ENCODE measurements at places on chromosomes 12 and 14. TPM values are rescaled to one million over a fixed set of nuclear protein-coding genes. Genes with fewer than 3 reads are reported as not detected.

SAMD15 gene
- 1.4 TPM for polyA plus RNA-seq

NUBPL gene
- 6.6 TPM for polyA plus RNA-seq

DBX2 gene
- not detected for polyA plus RNA-seq

KLRC4 gene
- polyA plus RNA-seq: not detected

STAT2 gene
- 154 TPM for polyA plus RNA-seq

ADAM20 gene
- 0.13 TPM for polyA plus RNA-seq

ASCL1 gene
- polyA plus RNA-seq: not detected

TAS2R42 gene
- polyA plus RNA-seq: not detected

SOAT2 gene
- polyA plus RNA-seq: 0.34 TPM

HIGD1C gene
- polyA plus RNA-seq: not detected

SLC6A15 gene
- polyA plus RNA-seq: 0.01 TPM

DNA sequence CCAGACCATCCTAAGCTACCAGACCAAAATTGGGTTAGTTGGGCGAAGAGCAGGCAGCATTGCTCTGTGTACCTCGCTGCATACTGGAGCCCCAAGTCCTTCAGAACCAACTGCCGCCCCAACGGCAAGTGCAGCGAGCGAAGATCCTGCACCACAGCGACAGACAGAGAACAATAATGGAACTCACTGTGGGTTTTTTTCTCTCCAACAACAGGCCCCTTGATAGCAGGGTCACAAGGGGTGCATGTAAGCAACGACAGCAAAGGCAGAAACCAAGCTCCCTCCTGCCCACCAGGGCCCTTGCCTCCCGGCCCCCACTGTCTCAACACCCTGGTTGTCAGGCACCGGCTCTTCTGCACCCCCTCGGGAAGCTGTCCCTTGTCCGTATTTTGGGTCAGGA lies 39.0 kb downstream of the RNF34 start:
- DNase-seq: no peak

DNA sequence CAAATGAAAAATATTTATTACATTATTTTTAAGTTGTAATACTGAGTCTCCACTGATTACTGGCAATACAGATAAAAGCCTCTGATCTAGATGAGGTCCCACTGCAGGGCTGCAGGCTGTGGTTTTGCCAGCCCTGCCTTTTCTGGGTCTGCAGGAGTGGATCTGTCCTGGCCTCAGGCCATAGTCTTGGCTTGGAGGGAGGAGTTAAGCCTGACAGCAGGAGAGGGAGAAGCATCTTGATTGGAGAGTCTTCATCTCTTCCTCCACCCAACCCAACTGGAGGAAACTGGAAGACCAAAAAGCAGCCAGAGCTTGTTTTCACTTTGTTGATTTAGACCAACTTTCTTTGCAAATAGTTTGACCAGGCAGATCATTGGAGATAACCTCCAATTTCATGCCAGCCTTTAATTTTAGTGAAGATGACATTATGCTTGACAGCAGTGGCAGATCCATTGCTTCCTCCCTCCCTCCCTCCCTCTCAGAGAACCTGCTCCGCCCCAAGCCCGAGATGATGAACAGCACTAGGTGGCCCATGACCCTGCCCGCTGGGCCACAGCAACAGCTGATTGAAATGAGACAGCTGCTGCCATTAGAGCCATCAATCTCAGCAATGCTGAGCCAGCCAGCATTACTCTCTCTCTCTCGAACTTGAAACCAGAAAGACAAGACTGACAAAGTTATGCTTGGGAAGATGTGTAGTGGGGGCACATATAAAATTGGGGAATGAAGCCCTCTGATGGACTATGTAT lies 222.4 kb downstream of the GLT1D1 start:
- no peak for DNase-seq

GRCh38 chr12:119692410-119692809 lies 24.5 kb downstream of the PRKAB1 start:
- DNase-seq: no peak

DNA sequence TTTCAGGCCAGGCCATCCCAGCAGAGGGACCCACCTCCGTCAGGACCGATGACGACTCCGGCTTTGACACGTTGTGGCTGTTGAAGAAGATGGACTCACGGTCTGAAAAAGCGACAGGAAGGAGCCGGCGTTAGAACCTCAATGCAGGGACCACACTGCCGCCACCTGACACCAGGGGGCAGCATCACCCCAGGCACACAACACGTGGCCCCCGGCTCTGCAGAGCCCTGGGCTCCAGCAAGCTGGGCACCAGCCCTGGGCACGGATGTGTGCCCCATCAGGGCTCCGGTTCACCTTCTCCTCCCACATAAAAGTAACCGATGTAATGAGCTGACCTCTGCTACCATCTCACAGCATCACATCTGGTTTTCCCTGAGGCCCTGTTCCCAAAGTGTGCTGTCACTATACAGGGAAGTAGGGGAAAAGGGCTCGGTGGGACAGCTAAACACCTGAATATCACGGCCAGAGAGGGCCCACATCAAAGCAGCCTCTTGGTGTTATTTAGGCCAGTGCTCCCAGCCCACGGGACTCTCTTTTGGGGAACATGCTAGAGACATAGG lies 29.0 kb downstream of the CHGA start:
- no peak for DNase-seq

DNA sequence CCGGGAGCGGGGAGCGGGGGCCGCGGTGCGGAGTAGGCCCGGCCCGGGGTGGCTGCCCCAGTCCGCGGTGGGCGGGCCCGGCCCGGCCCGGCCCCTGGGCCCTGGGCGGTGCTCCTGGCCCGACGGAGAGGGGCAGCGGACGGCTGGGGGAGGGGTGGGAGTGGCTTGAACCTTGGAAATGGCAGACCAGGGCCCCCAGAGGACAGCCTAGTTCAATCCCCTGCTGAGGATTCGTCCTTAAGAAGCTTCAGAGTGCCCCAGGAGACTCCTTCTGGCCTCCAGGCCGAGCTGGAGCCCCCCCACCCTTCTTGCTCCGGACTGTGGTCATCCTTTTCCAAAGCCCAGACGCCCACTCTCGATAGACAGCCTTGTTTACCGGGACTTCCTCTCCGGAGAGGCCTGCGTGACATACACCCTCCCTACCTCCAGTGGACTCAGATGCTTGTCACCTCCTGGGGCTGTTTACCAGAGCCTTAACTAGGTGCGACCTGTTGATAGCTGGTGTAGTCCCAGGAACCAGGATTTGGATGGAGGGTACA lies 458 bp downstream of the KHNYN start:
- DNase-seq: no peak

GRCh38 chr14:99325016-99325415 lies 53.0 kb upstream of the BCL11B start:
- DNase-seq: no peak

DNA sequence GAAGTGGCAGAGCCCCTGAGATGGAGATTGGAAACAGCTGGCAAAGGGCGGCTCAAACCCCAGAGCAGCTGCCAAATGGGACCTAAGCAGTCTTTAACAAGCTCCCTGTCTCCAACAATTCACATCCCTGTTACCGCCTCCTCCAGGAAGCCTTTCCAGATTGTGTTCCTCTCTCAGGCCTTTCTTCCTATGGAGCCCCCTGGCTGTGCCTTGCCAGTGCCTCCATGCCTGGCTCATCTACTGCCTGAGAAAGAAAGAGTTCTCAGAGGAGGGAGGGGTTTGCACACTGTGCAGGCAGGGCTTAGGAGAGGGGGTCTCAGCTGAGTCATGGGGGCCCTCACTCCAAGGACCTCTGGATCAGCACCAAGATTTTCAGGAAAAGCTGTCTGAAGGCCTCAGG lies 8.8 kb upstream of the KRT74 start:
- no peak for DNase-seq

- DNase-seq: no peak
Measured at GRCh38 chr14:96635850-96636249, 133.7 kb downstream of the PAPOLA start.

- DNase-seq: no peak
Measured at GRCh38 chr12:68505970-68506369, 104.7 kb upstream of the RAP1B start.

DNA sequence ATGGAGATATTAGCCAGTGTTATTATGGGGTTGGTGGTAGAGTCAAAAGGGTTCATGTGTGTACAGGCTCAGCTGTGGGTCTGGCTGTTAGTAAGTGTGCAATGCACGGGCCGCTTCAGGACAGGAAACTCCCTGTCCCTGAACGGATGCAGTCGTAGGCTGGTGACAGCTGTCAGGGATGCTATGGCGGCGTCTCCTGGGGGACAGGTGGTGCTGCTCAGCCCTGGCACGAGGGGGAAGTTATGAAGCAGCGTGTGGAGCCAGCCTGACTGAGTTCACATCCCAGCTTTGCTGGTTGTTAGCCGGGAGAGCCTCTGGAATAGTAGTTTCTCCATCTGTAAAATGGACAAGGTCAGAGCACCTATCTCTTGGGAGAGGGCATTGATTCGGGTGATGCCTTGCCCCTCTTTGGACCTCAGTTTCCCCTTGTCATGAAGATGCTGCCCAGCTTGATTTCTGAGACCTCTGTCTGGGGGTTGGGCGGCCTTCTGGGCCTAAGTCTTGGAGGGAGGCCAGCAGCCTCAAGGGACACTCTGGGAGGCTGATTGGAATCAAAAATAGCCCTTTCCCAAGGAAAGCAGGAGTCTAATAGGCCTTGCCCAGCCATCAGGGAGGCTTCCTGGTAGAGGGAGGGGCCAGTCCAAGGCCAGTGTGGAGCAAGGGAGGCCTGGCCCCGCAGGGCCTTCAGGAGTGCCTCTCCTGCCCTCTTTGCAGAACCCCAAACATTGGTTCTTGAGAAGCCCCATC lies 7.1 kb downstream of the ASB2 start:
- DNase-seq: no peak

DNA sequence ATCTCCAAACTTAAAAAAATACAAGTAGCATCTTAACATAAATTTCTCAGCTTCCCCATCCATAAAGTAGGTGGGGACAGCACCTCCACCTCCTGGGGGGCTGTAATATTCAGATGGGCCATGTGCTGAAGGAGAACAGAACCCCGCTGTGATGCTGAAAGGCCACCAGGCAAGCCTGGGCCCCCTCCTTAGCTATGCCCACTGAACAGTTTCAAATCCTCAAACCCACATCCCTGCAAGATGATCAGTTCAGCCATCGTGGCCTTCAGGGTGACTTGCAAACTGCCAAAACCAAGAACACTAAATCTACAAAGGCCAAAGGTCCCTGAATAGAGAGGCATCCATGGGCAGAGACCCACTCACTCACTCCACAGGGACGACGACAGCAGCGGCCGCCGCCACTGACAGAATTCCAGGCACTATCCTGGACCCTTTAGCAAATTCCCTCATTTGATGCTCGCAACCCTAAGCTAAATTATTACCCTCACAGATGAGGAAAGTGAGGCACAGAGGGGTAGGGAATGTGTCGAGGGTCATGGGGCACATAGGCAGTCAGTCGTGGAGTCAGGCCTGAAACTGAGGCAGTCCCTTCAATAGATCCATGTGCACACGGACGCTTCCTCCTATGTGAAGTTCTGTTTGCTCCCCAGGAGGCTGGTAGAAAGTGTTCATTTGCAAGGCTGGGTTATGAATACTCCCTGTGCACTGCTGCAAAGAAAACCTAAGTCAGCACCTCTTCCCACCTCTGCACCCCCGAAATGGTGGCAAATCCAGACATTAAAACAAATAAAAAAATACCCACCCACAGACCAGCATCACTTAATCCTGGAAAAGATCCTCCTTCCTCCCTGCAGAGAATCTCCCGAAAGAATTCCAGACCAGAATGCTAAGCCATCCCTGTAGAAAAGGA lies 5.9 kb downstream of the ITPK1 start:
- DNase-seq: no peak

DNA sequence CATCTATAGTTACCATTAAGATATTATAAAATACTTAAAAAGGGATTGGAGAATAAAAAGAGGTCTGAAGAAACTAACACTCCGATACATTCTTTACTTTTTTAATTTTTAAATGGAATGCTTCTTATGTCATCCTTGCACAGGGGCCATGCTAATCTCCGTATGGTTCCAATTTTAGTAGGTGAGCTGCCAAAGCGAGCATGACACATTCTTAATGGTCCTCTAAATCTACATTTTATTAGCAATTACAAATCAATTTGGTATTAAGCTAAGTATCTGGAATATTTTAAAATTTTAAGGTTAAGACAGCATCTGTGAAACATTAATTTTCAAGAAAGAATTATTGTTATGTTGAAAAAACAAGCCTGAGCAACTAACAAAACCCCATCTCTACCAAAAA lies 6.2 kb upstream of the ARID4A start:
- DNase-seq: peak; percentile 44

- no peak for DNase-seq
Measured at GRCh38 chr12:94962670-94963069, 40.8 kb downstream of the NDUFA12 start.

DNA sequence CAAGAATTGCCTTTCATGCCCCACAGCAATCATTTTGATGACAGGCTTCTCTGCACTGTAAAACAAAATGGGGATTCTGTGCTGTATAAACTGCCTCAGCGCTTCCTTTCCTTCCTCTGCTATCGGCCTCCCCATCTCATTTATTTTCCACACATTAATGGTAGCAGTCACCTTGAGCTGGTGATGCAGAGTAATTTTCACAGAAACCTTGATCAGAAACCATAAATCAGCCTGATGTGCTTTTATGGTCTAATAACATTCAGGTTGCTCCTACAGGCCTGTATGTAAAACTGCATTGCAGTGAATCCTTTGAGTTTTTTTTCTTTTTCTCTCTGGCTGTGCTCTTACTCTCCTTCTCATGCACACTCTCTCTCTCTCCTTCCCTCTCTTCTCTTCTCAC lies 578.4 kb upstream of the STXBP6 start:
- no peak for DNase-seq

GRCh38 chr12:6840761-6841515 lies at the start of gene GNB3:
TSS of gene GNB3 (plus strand) at chr12:6840925. CDS start at chr12:6841288, 363 bp downstream.
- DNase-seq: no peak

DNA sequence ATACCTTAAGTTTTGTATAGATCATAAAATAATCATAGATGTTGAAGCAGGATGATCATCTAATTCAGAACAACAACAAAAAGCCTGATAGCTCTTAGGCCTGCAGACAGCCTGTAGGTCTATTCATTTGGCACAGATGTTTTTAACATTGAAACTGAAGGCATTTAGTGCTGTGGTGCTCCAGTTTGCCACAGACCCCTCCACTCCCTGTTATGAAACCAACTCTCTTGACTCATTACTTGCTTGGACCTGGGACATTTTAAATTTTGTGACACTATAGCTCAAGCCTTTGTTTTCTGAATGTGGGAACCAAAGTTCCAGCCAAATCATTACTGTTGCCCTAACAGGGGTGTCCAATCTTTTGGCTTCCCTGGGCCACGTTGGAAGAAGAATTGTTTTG lies 9.1 kb downstream of the PRKCH start:
- no peak for DNase-seq

DNA sequence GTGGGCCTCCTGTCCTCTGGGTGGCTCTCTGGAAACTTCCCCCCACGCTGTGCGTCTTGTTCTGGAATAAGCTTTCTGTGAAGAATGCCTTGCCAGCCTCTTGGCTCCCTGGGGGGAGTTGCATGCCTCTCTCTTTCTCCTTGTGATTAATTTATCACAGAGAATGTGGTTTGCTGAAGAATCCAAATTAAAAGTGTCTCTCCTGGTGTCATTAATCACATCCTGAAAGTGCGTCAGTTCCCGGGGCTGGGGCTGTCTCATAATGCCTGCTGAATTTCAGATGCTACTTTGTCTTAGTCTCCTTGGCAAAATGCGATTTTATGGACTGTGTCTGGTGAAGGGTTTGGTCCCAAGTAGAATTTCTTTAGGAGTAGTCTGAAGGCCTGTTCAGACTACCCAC lies 787.7 kb upstream of the TMEM132C start:
- no peak for DNase-seq

GRCh38 chr14:63727231-63727735 lies 582 bp downstream of the SGPP1 start:
- DNase-seq: no peak

All from BJ (cell line).